ENCODE measurements at places on chromosomes 2 and 18.

- no peak for DNase-seq
Measured at GRCh38 chr2:15840148-15840547, 100.2 kb upstream of the MYCN start.

- no peak for DNase-seq
Measured at GRCh38 chr2:236558036-236558435, 11.6 kb upstream of the ACKR3 start.

GRCh38 chr2:217330647-217331046 lies 470.8 kb upstream of the TNP1 start:
- DNase-seq = no peak

DNA sequence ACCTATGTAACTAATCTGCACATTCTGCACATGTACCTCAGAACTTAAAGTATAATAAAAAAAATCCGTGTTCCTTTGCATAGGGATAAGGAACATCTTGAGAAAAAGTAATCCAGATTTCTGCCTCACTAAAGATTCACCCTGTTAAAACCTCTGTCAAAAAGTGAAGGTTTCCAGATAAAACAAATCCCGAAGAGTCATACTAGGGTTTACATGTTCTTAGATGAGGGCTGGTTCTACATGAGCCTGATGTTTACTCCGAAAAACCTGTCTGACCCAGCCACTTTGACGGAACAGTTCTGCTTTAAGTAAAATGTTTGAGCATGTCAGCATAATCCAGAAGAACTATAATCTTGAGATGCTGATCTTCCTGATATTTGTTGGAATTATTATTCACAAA lies 515.6 kb upstream of the SLC8A1 start:
- DNase-seq = no peak

DNA sequence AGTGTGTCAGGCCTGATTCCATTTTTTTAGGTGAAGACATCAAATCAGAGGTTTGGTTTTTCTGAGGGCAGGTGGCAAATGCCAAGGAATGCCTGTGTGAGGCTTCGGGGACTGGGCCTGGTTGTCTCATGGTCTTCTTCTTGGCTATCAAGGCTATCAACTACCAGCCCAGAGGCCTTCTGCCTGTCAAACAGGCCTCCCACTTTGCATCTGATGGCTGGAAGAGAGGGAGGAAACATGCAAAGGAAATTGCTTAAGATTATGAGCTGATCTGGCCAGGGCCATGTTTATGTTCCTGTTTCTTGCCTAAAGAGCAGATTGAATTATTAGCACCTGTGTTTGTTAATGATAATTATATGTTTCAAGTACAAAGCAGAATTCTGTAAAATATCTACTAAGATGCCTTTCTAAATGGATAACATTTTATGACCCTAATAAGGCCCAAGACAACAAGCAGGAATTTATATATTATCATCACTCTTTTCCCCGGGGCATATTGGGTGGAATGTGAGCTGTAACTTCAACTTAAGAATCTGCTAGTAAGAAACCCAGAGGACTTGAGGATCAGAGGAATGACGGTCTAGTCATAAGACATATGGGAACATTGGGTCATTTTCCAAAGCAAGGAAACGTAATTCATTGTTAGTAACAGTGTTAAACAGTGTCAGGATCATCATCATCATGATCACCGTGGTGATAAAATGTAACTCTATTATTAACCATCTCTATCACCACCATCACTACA lies 123.2 kb downstream of the LYPD6B start:
- DNase-seq = no peak

GRCh38 chr2:176794392-176794791 lies 418.2 kb upstream of the HNRNPA3 start:
- no peak for DNase-seq

Data from GM13976 (cell line).